Left kidney (tissue), 8 donors: ENCODE measurements at places on chromosomes 16 and 17. TPM values are rescaled to one million over a fixed set of nuclear protein-coding genes. Genes with fewer than 3 reads are reported as not detected.
A peak's percentile ranks its signal among the peaks of the same experiment; 100 is the strongest.

DNA sequence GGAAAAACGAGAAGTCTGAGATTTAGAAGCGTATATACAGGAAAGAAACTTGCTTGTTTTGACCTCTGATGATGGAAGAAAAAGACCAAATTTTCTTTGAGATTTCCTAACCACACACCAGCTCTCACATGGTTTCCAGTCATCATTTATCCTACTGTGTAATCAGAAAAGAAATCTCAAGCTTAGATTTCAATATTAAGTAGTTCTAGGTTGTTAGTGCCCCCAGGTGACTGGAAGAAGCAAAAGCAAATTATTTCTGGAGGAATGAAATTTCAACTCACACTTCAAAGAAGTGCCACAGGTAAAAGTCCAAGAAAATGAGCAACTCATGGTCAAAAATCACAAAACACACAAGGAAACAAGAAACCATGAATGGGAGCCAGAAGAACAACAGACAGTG, 51.8 kb upstream of the KDM6B start:
- no peak for DNase-seq

DNA sequence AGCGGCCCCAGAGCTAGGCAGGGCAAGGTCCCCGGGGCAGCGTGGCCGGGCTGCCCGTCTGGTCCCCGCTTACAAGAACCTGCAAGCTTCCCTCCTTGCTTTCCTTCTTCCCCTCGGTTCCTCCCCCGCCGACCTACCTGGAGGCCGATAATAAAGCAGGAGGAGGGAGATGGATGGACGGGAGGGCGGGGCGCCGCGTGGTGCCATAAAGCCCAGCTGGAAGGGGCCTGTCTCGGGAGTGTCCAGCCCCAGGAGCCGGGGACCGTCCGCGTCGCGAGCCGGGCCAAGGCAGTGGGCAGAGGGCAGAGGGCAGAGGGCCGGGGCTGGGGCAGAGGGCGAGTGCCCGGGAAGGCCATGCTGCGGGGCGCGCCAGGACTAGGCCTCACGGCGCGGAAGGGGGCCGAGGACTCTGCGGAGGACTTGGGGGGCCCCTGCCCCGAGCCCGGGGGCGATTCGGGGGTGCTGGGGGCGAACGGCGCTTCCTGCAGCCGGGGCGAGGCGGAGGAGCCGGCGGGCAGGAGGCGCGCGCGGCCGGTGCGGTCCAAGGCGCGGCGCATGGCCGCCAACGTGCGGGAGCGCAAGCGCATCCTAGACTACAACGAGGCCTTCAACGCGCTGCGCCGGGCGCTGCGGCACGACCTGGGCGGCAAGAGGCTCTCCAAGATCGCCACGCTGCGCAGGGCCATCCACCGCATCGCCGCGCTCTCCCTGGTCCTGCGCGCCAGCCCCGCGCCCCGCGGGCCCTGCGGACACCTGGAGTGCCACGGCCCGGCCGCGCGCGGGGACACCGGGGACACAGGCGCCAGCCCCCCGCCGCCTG, at the start of gene BHLHA9:
Gene BHLHA9, plus strand, starts transcription at position 235 of the 820 bp plus-strand sequence. Its CDS starts 120 bp downstream, at position 355.
- DNase-seq: no peak

DNA sequence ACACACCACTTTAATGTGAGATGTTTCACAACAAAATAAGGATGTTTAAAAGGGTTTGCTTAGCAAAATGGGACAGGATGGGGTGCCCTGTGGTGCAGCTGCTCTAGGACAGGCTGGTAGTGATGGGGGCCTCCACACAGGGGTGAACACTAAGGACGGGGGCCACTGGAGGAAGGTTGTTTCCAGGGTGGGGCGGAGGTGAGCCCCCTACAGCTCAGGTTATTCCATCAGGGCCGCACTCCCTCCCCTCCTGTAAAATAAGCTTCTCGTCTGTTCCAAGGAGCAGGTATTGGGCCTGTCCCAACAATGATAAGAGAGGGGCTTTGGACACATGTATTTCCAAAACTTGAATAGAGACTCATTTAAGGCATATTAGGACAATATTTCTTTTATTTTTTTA, 1.9 kb upstream of the HEXD start:
- no peak for DNase-seq

DNA sequence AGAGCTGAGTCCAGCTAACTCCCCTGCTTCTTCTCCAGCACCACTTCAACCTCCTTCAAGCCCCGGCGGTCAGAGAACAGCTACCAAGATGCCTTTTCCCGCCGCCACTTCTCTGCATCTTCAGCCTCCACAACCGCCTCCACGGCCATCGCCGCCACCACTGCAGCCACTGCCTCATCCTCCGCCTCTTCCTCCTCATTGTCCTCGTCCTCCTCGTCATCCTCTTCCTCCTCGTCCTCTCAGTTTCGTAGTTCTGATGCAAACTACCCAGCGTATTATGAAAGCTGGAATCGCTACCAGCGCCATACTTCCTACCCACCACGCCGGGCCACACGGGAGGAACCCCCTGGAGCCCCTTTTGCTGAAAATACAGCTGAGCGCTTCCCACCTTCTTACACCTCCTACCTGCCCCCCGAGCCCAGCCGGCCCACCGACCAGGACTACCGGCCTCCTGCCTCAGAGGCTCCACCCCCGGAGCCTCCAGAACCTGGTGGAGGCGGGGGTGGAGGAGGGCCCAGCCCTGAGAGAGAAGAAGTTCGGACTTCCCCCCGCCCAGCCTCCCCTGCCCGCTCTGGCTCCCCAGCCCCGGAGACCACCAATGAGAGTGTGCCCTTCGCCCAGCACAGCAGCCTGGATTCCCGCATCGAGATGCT, 7.1 kb downstream of the SETD1A start:
- no peak for DNase-seq

- DNase-seq: peak; percentile 51
Measured at GRCh38 chr17:72518753-72519597, 398.2 kb downstream of the SOX9 start.

- DNase-seq: no peak
Measured at GRCh38 chr16:2095315-2095853, 40.3 kb downstream of the PKD1 start.

DNA sequence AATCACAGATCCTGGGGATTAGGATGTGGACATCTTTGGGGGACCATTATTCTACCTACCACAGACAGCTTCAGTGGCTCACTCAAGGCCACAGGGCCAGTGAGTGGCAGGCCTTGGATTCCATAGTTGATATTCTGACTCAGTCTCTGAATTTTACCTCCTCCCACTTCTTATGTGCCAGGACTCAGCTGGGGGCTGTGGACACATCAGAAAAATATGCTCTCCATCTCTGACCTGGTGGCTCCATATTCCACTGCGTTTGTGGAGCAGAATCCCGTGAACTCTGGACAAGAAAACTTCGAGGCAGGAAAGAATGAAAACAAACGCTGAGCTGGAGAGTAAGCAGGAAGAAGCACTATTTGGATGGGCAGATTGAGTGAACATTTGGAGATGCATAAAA, 301.8 kb upstream of the MAF start:
- no peak for DNase-seq

- DNase-seq: no peak
Measured at GRCh38 chr17:48129981-48130380, 22.4 kb downstream of the SNX11 start.

DNA sequence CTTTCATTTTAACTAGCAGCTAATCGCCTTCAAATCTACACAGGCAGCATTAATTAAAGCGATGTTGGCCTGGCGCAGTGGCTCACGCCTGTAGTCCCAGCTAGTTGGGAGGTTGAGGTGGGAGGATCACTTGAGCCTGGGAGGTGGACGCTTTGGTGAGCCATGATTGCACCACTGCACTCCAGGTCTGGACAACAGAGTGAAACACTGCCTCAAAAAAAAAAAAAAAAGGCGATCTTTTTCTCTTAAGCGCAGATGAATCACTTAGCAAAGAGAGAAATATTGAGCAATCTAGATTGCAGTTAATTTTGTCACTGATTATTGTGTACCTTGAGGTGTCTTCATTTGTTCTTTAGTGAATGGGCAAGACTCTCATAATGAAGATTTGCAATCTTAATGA, 12.4 kb downstream of the SNTB2 start:
- no peak for DNase-seq

DNA sequence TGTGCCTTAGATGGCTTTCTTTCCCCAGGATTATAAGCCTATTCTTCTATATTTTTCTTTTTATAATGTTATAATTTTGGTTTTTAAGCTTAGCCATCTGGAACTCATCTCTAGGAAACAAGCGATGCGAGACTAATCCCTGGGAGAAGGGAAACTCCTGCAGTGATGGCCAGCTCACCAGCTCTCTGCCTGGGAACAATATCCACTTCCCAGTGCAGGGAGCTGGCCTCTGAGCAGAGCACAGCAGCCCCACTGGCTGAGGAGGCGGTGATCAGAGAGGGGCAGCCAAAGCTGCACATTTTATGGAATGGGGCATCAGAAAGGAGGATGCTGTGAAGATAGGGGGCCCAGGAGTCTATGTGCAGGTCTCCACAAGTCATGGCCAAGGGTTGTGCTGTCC, 183.3 kb downstream of the LGALS9B start:
- DNase-seq: no peak

GRCh38 chr17:82015311-82015971, 7.2 kb downstream of the CENPX start:
- no peak for DNase-seq

DNA sequence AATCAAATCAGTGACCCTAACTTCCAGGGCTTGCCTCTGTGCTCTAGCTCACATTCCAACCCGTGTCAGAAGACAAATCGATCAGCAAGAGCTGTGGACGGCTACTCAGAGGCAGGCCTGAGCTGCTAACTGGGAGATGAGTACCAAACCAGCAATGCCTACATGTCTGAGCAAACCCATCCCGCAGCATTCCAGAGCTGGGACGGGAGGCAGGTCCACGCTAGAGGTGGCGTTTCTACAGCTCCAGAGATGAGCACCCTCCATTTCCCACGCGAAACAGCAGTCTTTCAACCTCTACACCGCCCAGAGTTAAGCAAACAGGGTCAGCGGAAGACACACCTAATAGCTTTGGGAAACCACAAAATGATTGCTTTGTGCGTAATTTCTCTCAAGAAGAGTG, 6.5 kb downstream of the NXN start:
- no peak for DNase-seq

DNA sequence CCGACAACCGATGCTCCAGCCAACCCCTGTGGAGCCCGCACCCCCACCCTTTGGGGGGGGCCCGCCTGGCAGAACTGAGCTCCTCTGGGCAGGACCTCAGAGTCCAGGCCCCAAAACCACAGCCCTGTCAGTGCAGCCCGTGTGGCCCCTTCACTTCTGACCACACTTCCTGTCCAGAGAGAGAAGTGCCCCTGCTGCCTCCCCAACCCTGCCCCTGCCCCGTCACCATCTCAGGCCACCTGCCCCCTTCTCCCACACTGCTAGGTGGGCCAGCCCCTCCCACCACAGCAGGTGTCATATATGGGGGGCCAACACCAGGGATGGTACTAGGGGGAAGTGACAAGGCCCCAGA, 17.9 kb downstream of the NGFR start:
- no peak for DNase-seq

- no peak for DNase-seq
Measured at GRCh38 chr16:51002881-51003490, 148.1 kb downstream of the SALL1 start.

GRCh38 chr16:31080756-31081419, 6.7 kb downstream of the ZNF646 start:
- DNase-seq: no peak

DNA sequence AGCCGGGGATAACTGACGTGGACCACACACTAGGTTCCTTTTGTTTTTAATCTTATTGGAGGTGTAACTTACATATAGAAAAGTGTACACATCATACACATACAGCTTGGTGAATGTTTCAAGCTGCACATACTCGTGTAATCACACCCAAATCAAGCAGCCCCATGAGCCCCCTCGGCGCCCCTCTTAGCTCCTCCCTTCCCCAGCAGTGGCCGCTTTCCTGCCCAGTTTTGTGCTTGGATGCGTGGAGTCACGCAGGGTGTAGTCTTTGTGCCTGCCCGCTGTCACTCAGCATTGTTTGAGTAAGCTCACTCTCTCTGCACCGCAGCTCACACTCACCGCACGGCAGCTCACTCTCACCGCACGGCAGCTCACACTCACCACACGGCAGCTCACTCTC, 151.7 kb upstream of the CHMP6 start:
- no peak for DNase-seq

GRCh38 chr17:69854225-69854780, 220.7 kb upstream of the KCNJ16 start:
- no peak for DNase-seq

DNA sequence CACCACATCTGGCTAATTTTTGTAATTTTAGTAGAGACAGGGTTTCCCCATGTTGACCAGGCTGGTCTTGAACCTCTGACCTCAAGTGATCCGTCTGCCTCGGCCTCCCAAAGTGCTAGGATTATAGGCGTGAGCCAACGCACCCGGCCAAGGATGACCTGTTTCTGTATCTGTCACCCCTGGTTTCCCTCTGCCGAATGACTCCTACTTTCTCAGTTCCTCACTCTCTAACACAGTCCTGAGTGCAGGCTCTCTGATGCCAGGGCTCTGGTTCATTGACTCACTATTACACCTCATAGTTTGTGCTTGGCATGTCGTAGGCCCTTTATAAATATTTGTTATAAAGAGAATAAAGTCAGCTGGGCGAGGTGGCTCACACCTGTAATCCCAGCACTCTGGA, 10.7 kb upstream of the PRPF8 start:
- DNase-seq: no peak

DNA sequence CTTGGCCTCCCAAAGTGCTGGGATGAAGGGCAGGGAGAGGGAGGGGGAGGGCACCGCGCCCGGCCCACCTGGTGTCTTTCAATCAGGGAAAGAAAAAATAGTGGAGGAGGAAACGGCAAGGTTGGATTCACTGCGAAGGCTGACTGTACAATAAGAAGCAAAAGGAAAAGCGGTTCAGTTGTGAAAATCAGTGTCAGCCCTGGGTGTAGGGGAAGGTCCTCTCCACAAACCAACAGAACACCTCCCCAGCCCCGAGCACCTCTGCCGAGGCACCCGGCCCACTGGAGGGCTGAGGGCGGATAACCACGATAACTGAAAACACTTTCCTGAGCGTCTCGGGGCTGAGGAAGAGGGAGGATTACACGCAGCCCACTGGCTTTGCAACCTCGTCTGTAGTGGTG, 1.4 kb upstream of the SPG7 start:
- DNase-seq: no peak

DNA sequence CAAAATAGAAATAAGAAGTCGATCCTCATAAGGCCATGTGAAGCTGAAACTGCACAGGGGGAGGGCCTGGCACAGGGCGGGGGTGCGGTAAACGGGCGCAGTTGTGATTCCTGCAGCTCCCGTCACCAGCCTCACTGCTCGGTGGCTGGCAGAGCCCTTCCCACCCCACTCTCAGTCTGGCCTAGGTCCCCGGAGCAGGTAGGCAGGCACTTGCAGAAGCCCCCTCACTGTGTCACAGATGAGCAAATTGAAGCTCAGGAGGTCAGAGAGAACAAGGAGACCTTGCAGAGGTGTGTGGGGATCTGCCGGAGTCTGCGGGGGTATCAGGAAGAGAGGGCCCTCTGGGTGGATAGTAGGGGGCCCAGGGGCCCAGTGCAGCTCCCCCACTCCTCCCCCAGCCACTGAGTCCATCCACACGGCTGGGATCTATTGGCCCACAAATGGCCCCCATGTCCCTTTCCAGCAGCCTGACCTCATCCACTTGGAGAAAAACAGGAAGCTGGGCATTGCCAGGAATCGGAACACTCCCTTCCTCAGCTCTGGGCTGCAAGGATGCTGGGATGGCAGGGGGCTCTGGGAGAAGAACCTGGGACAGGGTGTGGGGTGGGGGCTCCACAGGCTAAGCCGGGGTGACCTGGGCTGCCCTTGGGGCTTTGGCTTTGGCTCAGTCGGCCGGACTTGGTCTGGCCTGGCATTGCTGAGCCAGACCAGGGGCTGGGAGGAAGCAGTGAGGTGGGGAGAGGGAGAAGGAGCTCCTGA, 21.4 kb upstream of the MAP3K14 start:
- no peak for DNase-seq

The CMTM2 gene
- polyA plus RNA-seq: 0.75 TPM

The MEOX1 gene
- polyA plus RNA-seq: 15.5 TPM

The ZNF830 gene
- 24.9 TPM for polyA plus RNA-seq

The EFTUD2 gene
- polyA plus RNA-seq: 132 TPM
